ENCODE measurements at places on chromosomes 5 and 9.

DNA sequence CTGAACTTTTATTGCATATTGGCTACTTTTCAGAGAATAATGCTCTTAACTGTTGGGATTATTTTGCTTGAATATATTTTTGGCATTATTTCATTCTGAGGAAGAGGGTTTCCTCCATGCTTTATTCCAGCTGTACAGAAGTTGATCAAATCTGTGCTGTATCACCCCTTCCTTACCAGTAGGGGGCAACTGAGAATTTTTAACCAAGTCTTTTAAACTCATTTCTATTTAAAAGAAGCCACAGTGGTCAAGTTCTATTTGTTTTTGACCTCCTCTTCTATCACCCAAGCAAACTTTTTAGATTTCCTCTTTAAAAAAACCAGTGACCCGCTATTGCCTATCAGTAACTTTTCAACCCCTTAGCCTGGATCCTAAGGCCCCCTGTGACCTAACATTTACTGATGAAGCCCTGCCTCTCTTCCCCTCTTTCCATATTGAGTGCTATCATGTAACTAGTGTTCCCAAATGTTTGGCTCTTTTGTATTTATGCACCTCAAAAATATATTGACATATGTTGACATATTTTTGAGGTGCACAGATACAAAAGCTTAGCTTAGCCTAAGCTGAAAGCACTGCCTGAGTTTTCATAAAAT lies 80.6 kb downstream of the FBXO4 start:
- no peak for DNase-seq

GRCh38 chr5:135462304-135462703 lies 10.2 kb upstream of the TIFAB start:
- DNase-seq, result no peak

- no peak for DNase-seq
Observed at GRCh38 chr5:116492016-116492623, 82.5 kb downstream of the SEMA6A start.

DNA sequence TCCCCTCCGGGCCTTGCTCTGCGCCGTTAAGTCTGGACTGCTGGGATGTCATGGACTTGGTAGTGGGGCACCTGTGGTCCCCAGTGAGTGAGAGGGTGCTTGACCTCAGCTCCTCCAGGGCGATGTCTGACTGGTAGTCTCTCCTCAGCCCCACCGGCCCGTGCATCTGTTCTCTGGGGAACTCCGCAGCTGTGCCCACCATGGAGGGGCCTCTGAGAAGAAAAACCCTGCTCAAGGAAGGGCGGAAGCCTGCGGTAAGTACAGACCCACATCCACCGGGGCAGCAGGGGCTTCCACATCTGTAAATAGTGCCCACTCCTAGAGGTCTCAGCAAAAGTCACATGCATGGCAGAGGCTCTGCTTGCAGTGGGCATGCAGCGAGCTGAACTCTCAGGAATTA lies 52.6 kb upstream of the GARNL3 start:
- peak; percentile 16 for DNase-seq

DNA sequence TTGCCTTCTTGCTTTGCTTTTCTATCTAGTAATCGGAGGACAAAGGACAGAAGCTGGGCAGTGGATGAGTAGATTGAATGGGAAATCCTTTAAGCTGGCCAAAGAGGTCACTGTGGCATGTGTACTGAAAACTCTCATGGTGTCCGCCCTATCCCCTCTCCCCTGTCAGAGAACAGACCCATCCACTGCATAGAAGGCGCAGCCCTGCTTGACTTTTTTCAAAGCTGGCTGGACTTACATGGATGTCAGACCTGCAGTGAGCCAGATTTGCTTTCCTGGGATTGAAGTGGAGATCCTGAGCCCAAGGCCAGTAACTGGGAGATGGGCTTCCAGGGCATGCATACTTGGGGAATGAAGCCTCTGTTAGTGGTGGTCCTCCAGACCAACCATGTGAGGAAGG lies 329.5 kb downstream of the TRPM3 start:
- DNase-seq, result no peak

- no peak for DNase-seq
Observed at GRCh38 chr5:176899296-176899891, at the start of gene HK3. Gene HK3, minus strand, starts transcription at chr5:176899346. Its CDS starts 3,187 bp downstream, at chr5:176896159.

DNA sequence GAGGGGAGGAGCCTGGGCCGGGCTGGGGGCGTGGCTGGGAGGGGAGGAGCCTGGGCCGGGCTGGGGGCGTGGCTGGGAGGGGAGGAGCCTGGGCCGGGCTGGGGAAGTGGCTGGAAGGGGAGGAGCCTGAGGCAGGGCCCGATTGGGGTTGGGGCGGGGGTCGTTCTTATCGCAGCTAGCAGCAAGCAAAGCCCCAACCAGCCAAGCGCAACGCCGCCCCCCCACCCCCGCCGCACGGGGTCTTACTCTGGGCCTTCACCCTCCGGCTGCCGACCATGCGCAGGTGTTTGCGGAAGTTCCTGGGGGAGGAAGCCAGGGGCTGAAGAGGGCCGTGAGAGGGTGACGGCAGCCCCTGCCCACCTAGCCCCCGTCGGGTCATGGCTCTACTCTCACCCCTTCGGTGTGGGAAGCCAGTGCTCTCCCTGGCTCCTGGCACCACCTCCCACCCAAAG lies 5.0 kb downstream of the NSMF start:
- peak; percentile 59 for DNase-seq

GRCh38 chr9:14887149-14887548 lies 23.1 kb downstream of the FREM1 start:
- no peak for DNase-seq

- DNase-seq, result no peak
Observed at GRCh38 chr5:51650824-51651223, 267.6 kb downstream of the ISL1 start.

- DNase-seq, result no peak
Observed at GRCh38 chr5:137051161-137051560, 448.0 kb downstream of the SPOCK1 start.

DNA sequence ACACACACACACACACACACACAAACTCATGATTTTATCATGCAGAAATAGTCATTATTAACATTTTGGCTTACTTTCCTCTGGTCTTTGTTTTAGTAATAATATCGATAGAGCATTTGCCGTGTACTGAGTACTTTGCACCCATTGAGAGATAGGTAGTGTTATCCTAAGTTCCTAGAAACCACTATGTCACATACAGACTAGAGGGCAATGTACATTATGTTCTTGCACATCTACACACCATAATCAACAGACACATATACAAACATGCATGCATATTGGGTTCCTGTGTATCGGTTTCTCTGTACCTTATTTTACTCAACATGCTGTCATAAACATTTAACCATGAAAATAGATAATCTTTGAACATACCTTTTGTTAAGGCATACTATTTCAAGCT lies 45.7 kb downstream of the MAT2B start:
- DNase-seq, result no peak

DNA sequence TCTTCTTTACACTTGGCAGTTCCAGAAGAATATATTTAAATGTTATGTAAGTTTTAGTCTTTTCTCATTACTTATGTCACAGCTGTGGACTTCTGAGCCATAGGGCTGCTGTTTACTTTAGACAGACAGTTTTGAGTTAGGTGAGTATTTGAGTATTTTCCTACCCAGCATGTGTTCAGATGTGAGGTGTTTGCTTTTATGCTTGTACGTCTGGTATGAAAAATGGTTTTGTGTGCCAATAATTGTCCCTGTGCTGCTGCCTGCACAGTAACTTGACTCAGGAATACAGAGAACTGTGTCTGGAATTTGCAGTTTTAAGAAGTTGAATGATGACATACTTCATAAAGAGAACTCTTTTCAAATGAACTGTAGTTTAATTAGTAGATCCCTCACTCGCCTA lies 20.8 kb downstream of the MEGF10 start:
- DNase-seq, result no peak

GRCh38 chr9:88821033-88821745 lies 170.1 kb upstream of the S1PR3 start:
- DNase-seq, result no peak

- DNase-seq, result no peak
Observed at GRCh38 chr5:143066556-143067281, 296.5 kb downstream of the ARHGAP26 start.

GRCh38 chr5:144882739-144883283 lies 712.1 kb downstream of the KCTD16 start:
- no peak for DNase-seq

- no peak for DNase-seq
Observed at GRCh38 chr5:150527038-150527437, 19.1 kb downstream of the NDST1 start.

- no peak for DNase-seq
Observed at GRCh38 chr9:110767559-110768063, 99.0 kb downstream of the MUSK start.

DNA sequence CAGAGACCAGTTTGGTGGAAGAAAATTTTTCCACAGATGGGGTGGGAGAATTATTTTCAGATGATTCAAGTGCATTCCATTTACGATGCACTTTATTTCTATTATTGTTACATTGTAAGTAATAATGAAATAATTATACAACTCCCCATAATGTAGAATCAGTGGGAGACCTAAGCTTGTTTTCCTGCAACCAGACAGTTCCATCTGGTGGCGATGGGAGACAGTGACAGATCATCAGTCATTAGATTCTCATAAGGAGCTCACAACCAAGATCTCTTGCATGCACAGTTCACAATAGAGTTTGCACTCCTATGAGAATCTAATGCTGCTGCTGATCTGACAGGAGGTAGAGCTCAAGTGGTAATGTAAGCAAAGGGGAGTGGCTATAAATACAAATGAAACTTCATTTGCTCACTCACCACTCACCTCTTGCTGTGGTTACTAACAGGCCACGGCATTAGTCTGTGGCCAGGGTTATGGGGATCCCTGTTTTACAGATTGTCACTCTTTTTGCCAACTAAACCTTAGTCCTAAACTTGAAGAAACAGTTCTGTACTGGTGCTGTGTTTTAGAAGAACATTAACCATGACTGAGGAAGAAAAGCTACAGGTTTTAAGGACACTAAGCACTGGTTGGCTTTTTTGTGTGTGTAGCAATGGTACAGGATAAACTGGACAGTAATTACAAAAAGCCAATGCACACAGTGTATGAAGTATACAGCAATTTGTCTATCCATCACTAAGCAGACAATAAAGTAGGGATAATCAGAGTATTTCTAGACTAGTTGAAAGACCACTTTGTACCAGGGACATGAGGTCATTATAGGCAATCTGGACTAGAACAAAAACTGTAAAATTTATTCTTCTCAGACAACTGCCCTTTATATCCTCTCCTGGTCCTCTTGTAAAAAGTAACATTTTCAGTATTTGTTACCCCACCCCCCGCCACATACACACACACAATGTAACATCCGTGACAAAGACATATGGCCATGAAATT lies 9.9 kb downstream of the TMEM232 start:
- DNase-seq, result no peak

- DNase-seq, result no peak
Observed at GRCh38 chr5:178590141-178590923, at the start of gene COL23A1. Gene COL23A1, minus strand, starts transcription at chr5:178590393.

DNA sequence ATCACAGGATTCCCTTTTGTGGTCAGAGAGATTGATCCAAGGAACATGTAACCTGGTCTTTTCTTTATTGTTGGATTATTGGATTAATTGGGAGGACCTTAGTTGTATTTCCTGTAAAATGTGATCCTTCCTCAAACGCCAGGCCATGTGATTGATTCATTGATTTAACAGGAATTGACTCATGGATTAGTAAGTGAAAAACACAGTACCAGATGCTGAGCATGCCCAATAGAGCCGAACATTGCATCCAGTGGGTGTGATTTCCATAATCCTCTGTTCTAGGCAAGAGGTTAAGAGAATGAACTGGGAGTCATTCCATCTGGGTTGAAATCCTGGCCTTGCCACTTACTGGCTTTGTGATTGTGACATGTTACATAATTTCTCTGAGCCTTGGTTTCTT lies 522.3 kb downstream of the MAT2B start:
- DNase-seq, result no peak

Data from activated CD4-positive, CD25-positive, alpha-beta regulatory T cell treated with anti-CD3 and anti-CD28 coated beads, Interleukin-2, amount 50 U/mL, for 72 hours (primary cell).